ENCODE measurements at places on chromosomes 2 and 18.

DNA sequence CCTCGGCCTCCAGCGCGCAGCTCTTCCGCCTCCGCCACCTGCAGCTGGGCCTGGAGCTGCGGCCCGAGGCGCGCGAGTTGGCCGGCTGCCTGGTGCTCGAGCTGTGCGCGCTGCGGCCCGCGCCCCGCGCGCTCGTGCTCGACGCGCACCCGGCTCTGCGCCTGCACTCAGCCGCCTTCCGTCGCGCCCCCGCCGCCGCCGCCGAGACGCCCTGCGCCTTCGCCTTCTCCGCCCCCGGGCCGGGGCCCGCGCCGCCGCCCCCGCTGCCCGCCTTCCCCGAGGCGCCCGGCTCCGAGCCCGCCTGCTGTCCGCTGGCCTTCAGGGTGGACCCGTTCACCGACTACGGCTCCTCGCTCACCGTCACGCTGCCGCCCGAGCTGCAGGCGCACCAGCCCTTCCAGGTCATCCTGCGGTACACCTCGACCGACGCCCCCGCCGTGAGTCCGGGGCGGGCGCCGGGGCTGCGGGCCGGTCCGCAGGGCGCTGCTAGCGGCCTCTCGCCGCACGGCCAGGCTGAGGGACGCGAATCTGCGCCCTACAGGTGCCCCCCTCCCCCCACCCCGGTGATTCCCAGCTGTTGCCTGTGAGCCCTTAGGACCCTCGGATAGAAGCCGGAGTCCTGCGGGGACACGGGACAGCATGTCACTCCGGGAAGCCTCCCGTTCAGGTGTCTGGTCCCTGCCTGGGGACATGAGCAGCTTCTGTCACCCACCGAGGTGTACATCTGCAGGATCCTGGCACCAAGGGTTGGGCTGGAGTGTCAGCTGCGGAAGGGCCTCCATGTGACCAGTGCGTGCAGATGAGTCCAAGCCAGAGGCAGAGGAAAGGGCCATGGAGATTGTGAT is 616 bp downstream of the RNPEPL1 start:
- peak; percentile 82 for DNase-seq

DNA sequence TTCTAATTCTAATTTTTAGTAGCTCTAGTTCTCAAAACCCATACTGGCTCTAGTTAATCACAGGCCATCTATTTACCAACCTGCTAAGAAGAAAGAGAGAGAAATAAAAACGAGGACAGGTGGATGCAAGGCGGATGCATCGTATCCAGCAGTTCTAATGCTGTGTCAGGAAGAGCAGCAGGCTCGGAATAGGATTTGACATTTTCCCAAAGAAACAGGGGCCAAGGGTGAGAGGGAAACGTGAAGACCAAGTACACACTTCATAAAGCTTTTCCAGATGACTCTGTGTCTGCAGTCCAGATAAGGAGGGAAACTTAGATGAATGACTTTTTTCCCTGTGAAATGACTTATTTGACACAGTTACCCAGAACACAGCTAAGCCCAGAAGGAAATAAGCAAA is 117.5 kb downstream of the ESCO1 start:
- DNase-seq = no peak

- no peak for DNase-seq
These were observed 6.9 kb downstream of the PRKD3 start for GRCh38 chr2:37317746-37318145.

DNA sequence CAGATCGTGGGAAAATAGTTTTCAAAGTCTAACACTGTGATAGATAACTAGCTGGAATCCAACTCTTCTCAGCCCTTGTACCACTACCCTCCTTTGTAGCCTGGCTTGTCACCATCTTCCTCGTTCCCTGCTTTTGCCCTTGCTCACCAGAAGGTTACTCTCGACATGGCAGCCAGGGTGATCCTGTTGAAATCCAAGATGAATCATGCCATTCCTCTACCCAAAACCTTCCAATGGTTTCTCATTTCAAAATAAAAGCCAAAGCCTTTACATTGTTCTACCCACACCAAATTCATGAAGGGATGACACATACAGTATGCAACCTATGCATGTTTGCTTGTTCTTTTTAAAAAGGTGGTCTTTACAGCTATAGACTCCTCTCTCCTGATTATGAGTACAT is 45.7 kb downstream of the STAT4 start:
- DNase-seq = no peak

DNA sequence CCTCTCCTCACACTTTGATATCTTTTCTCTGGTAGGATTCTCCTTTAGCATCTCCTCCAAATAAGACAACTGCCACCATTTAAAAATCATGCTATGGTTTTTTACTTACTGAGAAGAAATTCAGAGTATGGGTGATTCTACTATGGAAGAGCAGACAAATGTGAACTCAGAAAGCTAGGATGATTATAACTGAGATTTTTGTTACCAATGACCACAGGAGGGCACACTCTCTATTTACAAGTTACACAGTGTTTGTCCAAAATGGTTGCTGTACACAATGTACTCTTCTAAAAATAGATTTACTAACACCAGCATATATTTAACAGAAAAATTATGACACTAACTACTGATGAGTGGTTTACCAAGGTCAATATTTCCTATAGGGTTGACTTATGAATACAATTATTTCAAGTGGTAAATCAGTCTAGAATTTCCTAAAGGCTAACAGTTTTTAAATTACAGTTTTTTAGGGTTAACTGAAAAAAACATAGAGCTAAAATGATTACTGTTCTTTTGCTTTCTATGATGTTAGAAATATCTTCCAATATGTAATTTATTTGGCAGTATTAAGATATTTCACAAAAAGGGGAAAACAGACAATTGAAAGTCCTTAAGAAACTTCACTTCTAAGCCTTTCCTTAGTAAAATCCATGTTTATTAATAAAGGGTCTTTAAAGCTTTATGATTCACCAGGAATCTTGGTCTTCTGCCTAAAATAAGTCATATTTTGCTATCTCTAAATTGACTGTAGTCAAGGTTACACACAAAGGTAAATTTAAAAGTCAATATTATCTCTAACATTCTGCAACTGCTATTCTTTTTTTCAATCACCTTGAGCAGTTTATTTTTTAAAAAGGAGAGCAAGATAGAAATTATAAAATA is 57.2 kb downstream of the MAP4K3 start:
- peak; percentile 52 for DNase-seq

DNA sequence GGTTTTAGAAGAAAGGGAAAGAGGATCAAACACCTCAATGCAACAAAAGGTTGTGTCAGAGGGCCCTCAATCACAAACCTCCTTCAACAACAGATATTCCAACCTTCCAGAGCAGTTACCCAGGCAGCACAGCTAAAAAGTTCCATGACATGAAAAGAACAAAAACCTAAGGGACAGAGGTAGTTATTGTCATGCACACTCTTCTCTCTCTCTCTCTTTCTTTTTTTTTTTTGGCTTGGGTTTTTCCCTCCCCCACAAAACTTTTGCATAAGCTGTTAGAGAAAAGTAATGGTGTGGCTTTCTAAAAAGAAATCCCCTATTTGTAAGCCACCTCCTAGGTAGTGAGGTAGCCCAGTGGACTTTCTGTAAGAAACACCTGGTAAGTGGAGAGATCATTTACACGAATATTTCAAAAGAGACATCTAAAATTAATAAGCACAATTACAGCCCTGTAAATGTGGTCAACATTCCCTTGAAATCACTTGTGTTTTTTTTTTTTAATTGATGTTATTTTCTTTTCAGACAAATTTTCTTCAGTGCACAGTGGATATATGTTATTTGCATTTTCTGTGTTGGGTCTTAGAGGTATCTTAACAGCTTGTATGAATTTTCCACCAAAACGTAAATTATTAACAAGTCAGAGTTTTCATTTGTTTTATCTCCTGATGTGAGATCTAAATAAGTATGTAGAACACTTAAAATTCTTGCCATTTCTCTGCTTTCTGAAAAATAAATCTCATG is 48.4 kb downstream of the ZEB2 start:
- no peak for DNase-seq

- no peak for DNase-seq
These were observed 16.7 kb downstream of the ZEB2 start for GRCh38 chr2:144503242-144503641.

DNA sequence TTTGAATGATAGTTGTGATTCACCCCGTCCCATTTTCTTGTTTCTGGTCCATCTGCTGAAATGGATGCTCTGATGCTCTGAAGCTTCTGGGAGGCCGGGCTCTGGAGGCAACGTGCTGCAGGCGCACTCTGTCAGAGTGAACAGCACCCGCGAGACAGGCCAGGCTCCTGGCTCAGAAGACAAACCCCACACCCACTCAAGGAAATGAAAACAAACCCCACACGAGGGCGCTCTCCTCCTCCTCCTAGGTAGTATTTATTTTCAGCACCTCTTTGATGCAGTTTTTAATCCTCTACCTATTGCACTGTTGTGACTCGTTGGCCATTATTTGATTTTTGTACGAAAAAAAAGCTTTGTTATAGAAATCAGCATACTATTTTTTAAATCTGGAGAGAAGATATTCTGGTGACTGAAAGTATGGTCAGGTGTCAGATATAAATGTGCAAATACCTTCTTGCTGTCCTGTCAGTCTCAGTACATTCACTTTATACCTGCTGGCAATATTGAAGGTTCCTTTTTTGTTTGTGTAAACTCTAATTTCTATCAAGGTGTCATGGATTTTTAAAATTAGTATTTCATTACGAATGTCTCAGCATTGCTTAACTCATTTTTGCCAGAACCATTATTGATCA is 10.3 kb upstream of the CHST10 start:
- no peak for DNase-seq

DNA sequence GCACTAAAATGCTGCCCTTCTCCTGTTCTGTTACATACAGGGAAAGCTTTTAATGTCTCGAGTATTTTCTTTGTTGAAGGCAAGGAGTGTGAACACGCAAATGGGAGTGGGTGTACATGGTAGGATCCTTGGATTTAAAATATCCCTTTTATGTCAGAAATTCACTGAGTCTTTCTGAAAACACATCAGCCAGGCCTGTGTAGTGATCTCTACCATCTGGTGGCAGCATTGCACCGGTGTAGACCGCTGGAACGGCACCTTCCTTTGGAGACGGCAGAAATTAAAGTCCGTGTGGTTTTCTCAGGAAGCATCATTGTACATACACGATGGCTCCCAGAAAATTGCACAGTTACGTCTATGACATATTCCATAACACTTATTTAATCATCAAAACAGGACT is 515.8 kb downstream of the GALR1 start:
- peak; percentile 82 for DNase-seq

DNA sequence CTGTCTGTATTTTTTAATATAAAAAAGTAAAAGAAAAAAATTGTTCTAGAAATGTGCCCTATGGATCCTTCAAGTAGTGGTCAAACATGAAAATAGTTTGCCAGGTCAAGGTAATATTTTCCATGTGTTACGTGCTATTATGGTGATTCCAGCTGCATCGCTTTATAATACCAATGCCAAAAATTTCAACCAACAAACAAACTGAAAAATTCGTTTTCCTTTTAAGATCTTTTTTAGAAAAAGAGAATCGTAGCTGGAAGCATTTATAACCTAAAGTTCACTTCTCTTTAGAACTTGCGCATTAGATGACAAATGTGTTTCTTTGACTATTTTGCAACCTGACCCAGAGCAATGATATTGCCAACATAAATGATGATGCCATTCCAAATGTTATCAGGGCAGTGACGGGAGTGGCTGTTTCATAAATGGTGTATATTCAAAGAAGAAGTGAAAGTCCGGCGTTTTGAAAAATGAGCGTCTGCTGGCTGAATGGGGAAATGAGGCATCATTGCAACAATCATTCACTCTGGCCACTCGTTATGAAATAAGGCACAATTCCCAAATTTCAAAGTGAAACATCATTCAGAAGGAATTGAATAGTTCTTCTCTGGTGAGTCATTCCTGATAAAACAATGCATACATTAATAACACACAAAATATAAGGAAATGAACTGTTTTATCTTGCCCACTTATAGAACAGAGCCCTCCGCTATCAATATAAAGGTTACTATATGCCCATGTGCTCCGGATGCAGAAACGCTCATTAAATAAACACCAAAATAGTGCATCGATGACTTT is 297.4 kb downstream of the TGIF1 start:
- DNase-seq = no peak

GRCh38 chr2:177712462-177712861 is 319.9 kb downstream of the AGPS start:
- no peak for DNase-seq

GRCh38 chr2:96821113-96821675 is 5.1 kb downstream of the CNNM3 start:
- DNase-seq = no peak

GRCh38 chr18:1392865-1393734 is 488.4 kb downstream of the ADCYAP1 start:
- peak; percentile 61 for DNase-seq

- no peak for DNase-seq
These were observed 36.9 kb downstream of the NGEF start for GRCh38 chr2:232976176-232976575.

DNA sequence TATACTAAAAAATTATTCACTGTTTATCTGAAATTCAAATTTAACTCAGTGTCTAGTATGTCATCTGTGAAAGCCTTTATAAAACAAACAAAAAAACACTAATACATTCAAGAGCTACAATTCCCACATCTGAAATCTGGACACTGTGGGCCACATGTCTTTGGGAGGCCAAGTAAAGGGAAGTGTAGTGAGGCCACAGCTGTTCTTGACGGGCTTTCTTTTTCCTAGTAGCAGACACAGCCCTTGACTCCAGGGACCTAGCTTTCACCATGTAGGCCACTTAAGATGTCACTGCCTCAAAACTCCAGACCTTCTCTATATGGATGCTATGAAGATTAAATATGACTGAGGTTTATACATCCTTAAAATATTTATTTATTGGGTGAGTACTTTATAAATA is 91.1 kb downstream of the RBMS1 start:
- DNase-seq = no peak

- DNase-seq = peak; percentile 86
These were observed 163.6 kb downstream of the C1D start for GRCh38 chr2:67899187-67899586.

- DNase-seq = no peak
These were observed 27.5 kb downstream of the CFAP36 start for GRCh38 chr2:55547001-55547400.

GRCh38 chr2:158194229-158194628 is 92.6 kb downstream of the UPP2 start:
- DNase-seq = no peak

GRCh38 chr2:202035089-202035940 is 1.7 kb downstream of the FZD7 start:
- no peak for DNase-seq

DNA sequence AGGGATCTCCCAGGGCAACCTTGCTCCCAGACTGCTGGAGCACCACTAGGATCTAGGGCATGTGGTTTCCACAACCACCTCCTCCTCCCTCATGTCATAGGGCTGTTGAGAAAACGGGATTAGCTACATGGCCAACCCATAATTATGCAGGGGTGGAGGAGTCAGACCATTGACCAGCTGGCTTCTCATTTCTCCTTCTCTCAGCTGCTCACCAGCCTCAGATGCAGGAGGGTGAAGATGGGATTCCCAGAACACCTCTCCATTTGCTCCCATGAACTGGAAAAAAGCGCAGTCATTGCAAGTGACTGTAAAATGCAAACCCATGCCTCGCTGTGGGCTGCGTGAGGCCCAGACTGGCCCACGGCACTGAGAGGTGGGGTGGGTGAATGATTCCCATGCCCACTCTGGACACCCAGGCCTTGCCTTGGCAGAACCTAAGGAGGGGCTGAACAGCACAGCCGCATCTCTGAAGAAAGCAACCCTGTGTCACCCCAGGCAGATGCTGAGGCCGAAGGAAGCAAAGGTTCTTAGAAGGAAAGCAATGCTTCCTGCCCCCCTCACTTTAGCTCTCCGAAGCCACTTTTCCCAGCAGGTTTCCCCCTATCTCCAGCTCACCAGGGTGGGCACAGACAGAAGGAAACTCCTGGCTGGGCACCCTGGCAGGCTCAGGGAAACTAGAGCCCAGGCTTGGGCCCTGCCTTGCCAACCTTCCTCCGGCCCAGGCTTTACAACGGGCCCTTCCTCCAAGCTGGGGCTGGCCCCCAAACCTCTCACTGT is 69.6 kb upstream of the RTN4 start:
- DNase-seq = no peak

GRCh38 chr18:63224630-63225029 is 94.9 kb downstream of the BCL2 start:
- DNase-seq = no peak

Measured in NCI-H2081 (cell line).